ENCODE measurements at places on chromosomes 13 and 19. TPM values are rescaled to one million over a fixed set of nuclear protein-coding genes. Genes with fewer than 3 reads are reported as not detected.

GRCh38 chr13:72552731-72553130 lies 174.7 kb downstream of the MZT1 start:
- DNase-seq = no peak

- peak; percentile 80 for DNase-seq
These were observed 77.0 kb downstream of the LRRC63 start for GRCh38 chr13:46288570-46289259.

GRCh38 chr13:114203536-114203935 lies 24.5 kb downstream of the CFAP97D2 start:
- no peak for DNase-seq

GRCh38 chr13:105282406-105283285 lies 1252.8 kb downstream of the EFNB2 start:
- no peak for DNase-seq

The NLRP12 gene
- total RNA-seq = not detected

DNA sequence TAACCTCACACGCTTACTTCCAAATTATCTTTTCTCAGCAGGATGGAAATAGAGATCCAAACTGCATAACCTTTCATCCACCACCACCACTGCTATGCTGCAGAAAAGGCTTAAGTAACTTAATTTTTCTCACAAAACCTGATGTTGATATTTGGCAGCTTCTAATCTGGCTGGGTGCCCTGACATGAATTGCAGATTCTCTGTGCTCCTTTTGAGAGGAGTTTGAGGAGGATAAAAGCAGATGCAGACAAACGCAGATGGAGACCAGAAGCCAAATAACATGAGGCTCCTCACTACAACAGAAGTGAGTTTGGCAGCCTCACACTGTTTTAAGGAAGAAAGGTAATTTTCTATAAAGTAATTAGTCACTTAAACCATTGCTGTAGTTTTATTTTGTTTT lies 646.2 kb upstream of the ATXN8OS start:
- DNase-seq = no peak

DNA sequence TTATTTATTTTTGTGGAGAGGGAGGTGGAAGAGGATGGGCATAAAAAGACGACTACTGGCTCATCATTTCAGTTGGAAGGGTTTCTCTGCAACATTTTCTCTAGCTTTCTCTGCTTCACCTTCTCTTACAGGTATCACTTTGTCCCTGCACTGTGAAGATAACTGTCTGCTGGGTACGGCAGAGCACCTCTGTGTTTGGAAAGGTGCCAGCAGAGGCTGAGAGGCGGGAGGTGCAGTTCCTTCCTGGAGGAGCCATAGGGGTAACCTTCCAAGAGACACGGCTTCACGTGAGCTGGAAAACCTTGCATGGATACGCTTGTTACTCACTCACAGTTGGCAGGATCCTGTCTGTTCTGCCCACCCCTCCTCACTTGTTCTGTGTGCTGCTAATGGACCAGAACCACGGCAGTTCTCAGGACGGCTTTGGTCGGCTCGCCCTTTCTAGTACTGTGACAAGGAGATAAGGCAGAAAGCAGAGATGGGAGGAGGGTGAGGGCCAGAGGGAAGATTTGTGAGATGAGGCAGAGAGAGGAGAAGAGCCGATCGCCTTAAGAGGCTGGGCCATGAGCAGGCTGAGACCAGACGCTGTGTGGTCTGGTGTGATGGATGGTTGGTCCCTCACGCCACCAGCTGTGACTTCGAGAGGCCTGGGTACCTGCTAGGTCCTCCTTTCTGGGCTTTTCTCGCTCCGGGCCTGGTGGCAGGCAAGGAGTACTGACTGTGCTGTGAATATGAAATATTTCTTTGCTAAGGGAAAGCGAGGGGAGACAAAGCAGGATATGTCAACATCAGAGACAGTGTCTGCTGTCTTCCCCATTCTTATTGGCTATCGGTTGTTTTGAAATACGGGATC lies 66.8 kb downstream of the MRPL57 start:
- DNase-seq = no peak

DNA sequence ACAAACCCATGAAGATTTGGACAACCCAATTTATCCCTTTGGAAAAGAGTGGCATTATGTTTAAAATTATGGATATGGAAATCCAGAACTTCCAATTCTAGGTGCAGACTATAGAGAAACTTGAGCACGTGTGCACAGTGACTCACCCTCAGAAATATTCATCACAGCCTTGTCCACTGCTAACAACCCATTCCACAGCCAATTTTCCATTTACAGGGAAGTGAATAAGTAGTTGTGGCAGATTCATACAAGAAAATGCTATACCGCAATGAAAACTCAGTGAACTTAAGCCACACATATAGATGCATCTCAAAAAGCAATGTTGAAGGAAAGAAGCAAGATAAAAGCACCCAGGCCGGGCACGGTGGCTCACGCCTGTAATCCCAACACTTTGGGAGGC lies 133.3 kb downstream of the USP12 start:
- no peak for DNase-seq

GRCh38 chr13:30545320-30545719 lies 72.4 kb upstream of the USPL1 start:
- no peak for DNase-seq

DNA sequence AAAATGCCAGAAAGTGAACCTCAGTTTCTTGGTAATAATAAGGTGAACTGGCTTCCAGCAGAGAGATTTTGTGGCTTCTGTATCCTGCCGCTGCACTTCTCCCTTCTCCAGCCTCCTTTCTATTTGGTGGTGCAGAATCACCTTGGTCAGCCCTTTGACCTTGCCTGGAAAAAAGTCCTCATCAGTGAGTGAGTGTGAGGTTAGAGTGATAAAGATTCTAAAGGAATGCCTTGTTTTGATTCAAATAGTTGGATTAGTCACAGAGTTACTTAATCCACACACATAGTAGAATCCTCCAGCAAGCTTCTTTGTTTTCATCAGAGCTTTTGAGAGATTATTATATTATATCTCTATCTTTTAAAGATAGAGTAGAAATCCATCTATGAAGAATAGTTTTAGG lies 140.9 kb downstream of the KCNRG start:
- DNase-seq = no peak

- DNase-seq = no peak
These were observed 16.8 kb upstream of the ZNF554 start for GRCh38 chr19:2802826-2803225.

GRCh38 chr13:38993381-38993780 lies 2.8 kb upstream of the STOML3 start:
- DNase-seq = no peak

- DNase-seq = no peak
These were observed 30.3 kb downstream of the ZNF823 start for GRCh38 chr19:11708457-11708856.

The MAP1S gene
- total RNA-seq = 34.6 TPM

DNA sequence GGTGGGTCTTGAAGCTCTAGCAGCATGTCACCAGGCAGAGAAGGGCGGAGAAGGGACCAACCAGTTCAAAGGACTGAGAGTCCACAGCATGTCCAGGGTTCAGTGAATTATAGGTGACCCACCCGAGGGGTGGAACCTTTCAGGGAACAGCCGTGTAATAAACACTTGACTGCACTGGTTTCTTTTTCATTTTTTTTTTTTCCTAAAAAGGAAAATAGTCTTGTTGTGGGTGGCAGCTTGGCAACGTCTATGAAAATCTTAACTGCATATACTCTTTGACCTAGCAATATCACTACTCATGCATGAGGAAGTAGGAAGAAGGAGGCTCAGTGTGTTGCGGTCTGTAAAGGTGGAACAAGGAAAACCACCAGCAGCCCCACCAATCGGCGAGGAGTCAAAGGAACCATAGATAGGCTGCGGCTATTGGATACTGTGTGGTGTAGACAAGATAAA lies 13.0 kb upstream of the MYH14 start:
- no peak for DNase-seq

The ZNF749 gene
- 43.4 TPM for total RNA-seq

The CDC37 gene
- 225 TPM for total RNA-seq

The ERICH6B gene
- total RNA-seq = not detected

GRCh38 chr13:25177012-25177411 lies 4.9 kb upstream of the AMER2 start:
- DNase-seq = no peak

DNA sequence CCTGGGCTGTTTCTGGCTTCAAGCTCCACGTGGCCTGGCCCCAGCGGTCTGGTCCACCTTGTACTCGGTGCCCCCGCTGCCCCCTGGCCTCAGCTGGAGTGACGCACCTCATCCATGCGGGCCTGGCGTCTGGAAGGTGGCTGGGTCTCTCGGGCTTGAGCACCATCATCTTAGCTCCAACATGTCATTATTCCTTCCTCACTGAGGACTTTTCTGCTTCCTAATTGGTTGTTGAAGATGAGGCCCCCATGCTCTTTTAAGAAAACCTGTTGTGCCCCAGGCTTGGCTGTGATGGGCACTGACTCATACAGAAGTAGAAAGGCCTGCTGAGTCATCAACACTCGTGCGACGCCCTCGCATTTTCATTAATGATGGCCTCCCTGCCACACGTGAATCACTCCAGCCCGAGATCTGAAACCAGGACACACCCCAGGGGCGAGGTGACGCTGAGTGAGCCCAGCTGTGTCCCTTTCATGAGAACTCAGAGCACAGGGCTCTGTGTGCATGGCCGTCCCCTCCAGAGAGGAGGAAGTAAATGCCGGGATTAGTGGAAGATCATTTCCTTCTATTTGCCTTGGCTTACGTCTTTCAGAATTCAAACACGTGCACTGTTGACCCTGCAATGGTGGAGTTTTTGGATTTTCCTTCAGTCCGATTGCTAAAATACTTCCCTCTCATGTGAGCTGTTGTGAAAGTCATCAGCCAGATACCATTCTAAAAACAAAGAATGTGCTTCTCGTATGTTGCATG lies 14.0 kb upstream of the GJA3 start:
- peak; percentile 96 for DNase-seq

- DNase-seq = no peak
These were observed 347 bp upstream of the TJP3 start for GRCh38 chr19:3707868-3708206.

GRCh38 chr19:49042177-49042576 lies 1.5 kb upstream of the CGB5 start:
- DNase-seq = no peak

The ERCC2 gene
- total RNA-seq = 23.4 TPM

DNA sequence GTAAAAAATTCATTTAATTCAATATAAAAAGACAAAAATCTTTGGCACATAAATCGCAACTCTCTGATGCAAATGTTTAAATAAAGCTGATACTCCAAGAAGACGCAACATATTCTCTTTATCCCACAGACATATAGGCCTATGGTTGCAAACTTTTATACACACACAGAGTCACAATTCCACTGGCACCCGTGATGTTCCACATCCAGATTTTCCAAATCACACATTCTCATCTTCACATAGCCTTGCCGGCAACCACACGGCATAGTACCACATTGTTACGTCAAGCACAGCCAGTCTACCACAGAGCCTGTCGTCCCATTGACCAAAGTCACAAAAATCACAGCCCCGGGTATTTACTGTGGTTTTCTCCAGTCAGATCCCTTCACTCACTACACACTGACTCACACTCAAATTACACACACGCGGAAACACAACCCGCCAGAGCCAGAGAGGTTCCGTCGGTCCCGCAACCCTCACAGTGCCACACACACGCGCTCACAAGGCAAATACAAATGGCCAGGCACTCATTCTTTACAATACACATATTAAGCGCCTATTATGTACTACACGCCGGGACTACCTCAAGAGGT lies 546 bp upstream of the ZNF546 start:
- DNase-seq = peak; percentile 76

DNA sequence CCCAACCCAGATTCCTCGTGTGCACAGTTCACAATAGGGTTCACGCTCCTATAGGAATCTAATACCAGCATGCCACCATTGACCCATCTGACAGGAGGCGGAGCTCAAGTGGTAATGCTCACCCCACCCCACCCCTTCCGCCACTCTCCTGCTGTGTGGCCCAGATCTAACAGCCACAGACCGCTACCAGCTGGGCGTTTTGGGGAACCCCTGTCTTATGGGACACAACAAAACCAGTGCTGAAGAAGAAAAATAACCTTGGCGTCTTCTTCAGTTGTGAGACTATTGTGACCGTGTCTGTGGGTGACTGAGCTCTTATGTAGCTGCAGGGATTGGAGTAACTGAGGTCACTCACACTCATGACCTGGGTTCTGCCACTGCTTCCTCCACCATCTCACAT lies 5.2 kb upstream of the OR10H1 start:
- DNase-seq = no peak

- DNase-seq = no peak
These were observed 113.2 kb upstream of the SOX21 start for GRCh38 chr13:94825507-94825906.

The ZNF8 gene
- total RNA-seq = 16.9 TPM

The CYP4F2 gene
- total RNA-seq = not detected

- no peak for DNase-seq
These were observed 428.5 kb downstream of the IRS2 start for GRCh38 chr13:109357751-109358471.

GRCh38 chr13:113001241-113002140 lies 32.5 kb downstream of the MCF2L start:
- no peak for DNase-seq

The ZNF548 gene
- 37.3 TPM for total RNA-seq

- DNase-seq = no peak
These were observed 65.4 kb downstream of the KCTD12 start for GRCh38 chr13:76820759-76821158.

The ZNF20 gene
- 6.2 TPM for total RNA-seq

GRCh38 chr13:52899206-52899605 lies 50.8 kb upstream of the PCDH8 start:
- no peak for DNase-seq

GRCh38 chr13:53254500-53254899 lies 225.9 kb downstream of the OLFM4 start:
- DNase-seq = no peak
